Fibroblast of skin of left biceps (primary cell): ENCODE measurements at places on chromosomes 3 and 15.

- no peak for DNase-seq
These were observed 69.5 kb upstream of the ETV5 start for GRCh38 chr3:186178412-186178811.

DNA sequence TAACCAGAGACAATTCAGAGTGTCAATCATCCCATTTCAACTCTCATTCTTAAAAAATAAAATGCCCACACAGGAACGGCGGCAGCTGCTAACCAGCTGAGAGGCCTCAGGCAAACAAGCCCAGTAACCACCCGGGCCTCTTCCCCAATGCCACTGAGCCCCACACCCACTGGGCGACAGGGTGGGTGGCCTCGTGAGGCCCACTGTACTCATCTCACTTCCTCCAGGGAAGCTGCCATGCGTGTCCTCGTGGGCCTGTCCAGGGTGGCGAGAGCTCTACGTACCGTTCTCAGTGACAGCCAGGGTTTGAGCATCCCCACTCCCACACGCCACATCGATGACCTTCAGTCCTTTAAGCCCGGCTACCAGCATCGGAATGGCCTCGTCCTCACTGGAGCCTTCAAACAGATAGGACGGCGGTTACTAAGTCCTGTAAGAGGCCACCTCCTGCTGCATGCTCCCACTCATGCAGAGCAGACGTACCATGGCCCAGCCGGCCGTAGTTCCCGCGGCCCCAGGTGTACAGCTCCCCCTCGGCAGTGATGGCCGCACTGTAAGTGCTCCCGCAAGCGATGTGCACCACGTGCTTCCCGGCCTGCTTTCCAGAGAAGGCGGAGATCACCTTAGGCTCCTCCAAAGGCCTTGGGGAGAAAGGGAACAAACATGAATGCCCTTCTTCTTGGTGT, 56.5 kb downstream of the HERC2 start:
- DNase-seq: no peak

DNA sequence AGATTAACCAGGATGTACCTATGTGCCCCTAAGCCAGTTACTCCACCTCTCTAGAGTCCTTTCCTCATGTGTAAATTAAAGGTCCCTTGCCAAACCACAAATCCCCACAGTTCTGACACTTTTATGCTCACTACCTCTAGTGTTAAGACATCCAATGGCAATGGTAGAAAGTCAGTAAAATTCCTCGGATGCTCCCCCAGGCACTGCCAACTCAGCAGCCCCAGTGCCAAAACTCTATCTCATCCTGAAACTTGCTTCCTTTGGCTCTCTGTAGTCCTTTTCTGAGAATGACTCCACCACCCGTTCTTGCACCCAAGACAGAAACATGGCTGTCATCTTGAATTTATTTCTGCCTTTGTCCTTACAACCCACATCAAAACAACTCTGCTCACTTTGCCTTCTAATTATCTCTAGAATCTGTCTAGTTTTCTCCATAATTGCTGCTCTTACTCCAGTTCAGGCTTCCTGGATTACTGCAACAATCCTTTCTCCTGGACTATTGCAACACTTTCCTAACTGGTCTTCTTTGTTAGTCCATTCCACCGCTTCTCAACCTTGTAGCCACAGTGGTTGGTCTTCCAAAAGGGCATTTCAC, 41.6 kb downstream of the MB21D2 start:
- DNase-seq: no peak

DNA sequence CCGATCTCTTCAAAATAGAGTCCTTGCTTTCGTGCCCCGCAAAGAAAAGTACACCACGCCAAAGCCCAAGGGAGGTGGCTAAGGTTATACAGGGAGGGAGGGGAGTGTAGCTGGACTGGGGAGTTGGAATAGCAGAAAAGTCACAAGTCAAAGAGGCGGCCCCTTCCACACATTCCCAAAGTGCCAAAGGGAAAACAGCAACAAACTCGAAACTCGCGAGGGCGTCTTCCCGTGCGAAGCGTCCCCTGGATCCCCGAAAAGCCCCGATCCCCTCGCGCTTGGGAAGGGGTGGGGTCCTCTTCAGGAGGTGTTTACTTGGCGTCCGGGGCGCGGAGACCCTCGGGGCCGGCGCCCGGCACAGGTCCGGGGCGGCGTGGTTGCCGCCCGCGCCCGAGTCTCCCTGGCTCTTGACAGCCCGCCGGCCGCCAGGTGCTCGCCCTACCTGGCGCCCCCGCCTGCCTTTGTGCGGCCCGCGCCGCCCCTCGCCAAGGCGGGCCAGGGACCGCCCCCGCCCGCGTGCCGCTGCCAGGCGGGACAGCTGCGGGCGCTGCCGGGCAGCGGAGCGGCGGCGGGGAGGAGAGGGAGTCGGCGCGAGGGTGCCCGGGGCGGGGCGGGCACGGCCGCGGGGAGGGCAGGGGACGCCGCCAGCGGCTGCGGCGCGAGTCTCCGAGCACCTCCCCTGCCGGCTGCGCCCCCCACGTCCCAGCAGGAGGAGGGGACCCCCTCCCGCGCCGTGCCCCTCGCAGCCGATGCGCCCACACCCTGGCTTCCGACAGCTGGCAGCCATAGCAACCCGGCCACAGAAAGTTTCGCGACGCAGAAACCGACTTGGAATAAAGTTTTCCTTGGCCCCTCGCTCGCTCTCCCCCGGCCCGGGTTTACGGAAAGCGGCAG, 966 bp downstream of the MYO1E start:
- DNase-seq: no peak

GRCh38 chr3:55675478-55675877, 188.4 kb upstream of the WNT5A start:
- no peak for DNase-seq

- no peak for DNase-seq
These were observed 1.9 kb downstream of the DMXL2 start for GRCh38 chr15:51620641-51621040.

DNA sequence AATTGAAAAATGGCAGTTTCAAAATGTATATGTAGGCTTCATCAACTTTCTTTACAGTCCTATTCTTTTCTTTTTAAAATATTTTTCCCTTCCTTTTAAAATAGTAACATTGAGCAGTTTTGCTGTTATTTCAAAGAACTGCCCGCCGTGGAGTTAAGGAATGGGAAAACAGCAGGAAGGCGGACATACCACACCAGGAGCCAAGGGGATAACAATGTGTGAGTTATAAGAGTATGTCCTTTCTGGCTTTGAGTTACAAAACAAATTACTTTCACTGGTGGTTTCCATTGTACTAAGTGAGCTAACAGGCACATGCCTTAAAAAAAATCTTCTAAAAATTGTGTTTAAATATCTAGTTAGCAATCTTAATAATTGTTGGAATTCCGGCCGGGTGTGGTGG, 37.4 kb upstream of the FBXL22 start:
- no peak for DNase-seq

GRCh38 chr15:58081456-58081855, 15.9 kb upstream of the ALDH1A2 start:
- DNase-seq: no peak

DNA sequence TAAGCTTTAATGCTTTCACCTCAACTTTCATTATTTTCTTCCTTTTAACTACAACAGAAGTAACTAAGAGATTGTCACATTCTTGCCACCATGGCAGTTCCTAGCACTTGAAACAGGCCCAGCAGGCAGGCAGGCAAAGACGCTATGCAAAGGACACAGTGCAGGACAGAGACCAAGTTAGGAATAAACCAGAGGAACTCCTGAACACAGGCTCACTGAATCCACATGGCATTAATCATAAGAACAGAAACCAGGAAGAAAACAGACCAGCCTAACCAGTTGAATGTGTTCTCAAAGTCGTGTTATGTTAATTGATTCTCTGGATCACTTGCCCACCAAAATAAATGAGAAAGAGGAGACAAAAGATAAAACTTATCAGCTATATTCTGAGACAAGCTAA, 397.6 kb downstream of the TBL1XR1 start:
- no peak for DNase-seq

- no peak for DNase-seq
These were observed 108.3 kb upstream of the FRMD4B start for GRCh38 chr3:69494185-69494584.

- no peak for DNase-seq
These were observed 18.7 kb downstream of the DNAJC13 start for GRCh38 chr3:132435911-132436425.

- DNase-seq: no peak
These were observed 1.5 kb downstream of the GRM2 start for GRCh38 chr3:51708216-51708845.

- DNase-seq: no peak
These were observed 147.1 kb upstream of the ICE2 start for GRCh38 chr15:60626051-60626450.

DNA sequence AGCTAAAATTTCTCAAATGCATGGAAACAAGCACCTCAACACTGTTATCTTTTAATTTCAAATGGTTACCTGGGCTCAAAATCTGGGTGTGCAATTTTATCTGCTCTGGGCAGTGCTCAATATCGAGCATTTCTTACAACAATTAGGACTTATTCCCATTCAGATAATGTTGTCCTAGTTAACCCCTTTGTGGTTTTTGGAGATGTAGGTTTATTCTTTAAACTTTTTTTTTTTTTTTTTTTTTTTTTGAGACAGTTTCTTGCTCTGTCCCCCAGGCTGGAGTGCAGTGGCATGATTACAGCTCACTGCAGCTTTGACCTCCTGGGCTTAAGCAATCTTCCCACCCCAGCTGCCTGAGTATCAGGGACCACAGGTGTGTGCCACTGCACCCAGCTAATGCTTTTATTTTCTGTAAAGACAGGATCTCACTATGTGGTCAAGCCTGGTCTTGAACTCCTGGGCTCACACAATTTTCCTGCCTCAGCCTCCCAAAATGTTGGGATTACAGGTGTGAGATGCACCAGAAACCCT, 4.4 kb upstream of the ATP2C1 start:
- no peak for DNase-seq

DNA sequence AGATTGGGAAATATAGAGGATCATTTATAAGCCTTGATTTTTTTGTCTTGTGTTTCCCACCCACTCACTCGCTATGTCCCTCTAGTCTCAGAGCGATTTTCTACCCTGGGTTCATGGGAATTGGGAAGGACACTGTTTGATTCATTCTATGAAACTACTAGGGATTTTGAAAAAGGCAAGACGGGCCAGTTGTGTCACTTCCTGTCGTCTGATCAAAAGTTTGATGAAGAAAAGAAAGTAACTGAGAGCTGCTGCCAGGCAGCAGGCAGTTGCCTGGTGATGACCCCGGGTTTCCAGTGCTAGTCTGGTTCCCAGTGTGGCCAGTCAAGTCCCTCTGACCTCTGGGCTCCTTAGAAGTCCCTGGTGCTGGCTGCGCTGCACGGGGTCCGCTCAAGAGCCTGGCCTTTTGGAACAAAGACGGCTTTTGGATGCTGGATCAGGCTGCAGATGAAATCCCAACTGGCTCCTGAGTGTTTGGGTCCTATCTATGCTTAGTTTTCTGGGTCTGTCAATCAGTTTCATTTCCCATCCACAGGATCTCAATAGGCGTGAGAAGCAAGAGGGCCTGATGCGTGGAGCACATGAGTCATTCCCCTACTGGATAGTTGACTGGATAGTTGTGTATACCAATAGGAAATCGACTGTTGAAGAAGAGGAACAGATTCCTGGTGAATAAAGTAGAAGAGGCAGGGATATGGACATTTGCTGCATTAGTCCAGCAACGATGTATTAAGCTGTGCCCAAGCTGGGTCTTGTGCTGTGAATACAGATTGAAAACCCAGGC, 89.7 kb downstream of the EEFSEC start:
- no peak for DNase-seq

DNA sequence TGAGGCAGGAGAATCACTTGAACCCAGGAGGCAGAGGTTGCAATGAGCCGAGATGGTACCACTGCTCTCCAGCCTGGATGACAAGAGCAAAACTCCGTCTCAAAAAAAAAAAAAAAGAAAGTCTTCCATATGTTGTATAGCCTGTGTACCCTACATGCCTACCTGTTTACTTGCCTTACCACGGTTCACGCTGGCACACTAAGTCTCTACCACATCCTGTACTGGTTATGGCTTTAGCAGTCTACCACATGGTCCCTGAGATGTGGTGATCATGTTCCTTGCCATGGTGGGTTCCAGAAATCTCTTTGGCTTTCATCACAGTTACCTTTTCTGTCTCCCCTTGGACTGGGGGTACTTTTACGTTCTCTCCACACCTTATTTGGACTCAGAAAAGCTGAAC, 63.8 kb upstream of the TBC1D5 start:
- no peak for DNase-seq

GRCh38 chr3:183954875-183955274, 62.8 kb downstream of the ABCC5 start:
- DNase-seq: no peak

DNA sequence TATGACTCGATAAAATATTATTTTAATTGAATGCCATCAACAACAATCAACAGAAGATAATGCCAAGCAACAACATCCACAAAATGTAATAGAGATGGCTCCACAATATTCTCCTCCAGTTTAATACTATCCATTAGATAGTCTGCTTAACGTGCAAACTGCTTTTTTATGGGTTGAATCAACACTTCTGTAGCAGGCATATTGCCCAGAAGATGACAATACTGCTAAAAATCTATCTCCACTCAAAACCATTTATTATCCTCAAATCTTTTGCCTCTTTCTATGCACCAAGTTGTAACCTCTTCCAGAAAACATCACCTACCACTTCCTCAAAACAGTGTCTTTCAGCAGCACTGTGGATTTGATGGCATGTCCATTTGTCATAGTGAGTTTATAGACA, 295.7 kb upstream of the LMCD1 start:
- DNase-seq: peak; percentile 25

- no peak for DNase-seq
These were observed 14.9 kb downstream of the ARL8B start for GRCh38 chr3:5136919-5137429.

DNA sequence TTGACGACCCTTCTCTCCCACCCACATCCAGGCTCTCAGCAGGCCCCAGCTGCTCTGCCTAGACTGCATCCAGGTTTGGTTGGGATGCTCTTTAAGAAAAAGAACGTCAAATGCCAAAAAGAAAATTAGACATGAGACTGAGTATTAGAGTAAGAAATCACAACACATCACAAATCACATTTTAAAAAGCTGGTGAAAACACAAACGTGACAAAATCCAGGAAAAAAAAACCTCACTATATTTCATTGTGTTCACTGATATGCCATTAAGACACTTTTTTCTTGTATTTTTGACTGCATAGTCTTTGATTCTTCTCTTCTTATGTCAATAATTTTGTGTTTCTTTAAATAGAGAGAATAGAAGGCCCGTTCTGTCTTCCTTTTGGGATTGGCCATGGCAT, 243.7 kb downstream of the TLE3 start:
- DNase-seq: peak; percentile 45

GRCh38 chr15:67047149-67047661, 18.2 kb upstream of the SMAD3 start:
- DNase-seq: no peak

DNA sequence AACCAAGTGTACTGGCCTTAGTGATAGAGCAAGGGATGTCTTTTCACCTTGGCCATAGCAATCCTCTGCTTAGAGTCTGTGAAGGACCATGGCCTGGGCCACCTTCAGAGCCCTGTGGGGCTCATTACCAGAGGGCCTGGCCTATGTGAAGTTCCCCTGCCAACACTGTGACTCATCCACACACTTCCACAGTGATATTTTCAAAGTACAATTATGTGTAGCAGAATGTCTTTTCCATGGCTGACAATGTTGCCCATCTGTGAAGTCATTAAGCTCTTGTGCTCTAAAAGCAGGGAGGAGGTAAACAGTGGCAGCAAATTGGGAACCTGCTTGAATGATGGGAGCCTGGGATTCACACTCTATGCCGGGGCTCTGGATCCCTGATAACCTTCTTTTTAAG, 12.2 kb upstream of the CACNA1D start:
- no peak for DNase-seq

- DNase-seq: peak; percentile 87
These were observed 226.5 kb upstream of the PROK2 start for GRCh38 chr3:72011485-72011884.
